ENCODE measurements at places on chromosomes 6 and 20.
A peak's percentile ranks its signal among the peaks of the same experiment; 100 is the strongest.

- DNase-seq, result no peak
Observed at GRCh38 chr6:36728289-36729160, 30.9 kb downstream of the RAB44 start.

DNA sequence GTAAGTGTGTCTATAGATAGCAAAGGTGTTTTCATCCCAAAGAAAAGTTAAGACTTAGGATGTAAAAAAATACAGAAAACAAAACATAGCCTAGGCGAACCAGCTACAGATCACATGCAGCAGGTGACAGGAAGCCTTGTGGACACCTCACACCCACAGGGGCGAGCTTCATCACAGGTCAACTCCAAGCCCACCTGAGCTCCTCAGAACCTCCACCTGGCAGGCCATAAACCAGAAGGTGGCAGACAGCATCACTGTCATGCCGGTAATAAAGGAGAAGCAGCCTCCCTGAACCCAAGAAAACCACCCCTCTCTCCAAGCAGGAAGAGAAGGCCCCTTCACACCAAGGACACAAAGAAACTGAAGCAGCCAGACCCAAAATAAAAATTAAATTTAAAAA lies 1.0 kb downstream of the RALGAPA2 start:
- DNase-seq, result no peak

DNA sequence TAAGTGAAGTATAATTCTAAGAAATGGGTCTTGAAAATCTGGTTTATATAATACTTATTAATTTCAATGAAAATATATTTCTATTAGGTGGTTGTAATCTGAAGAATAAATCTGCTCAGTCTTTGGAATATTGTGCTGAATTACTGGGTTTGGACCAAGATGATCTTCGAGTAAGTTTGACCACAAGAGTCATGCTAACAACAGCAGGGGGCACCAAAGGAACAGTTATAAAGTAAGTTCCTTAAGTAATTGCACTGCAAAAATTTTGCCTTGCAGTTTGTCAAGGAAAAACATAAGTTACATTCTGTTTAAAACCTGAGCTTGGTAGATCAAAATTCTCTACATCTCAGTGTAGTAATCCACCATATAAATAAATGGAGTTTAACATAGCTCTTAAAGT lies 106.0 kb downstream of the MYO6 start:
- DNase-seq, result peak; percentile 24

DNA sequence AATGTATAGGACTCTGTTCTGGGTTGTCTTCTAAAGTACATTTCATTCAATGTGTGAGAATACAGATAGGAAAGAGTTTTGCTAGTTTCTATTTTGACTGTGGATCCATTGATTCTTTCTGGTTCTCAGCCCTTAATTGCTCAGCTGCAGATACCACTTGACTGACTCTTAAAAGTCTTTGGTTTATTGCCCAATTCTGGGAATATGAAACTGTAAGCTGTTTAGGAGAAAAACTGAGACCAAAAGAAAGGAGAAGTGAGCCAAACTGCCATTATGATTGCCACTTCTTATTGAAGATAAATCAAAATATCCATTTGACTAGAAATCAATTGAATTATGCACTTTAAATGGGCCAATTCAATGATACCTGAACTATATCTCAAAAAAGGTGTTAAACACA lies 211.4 kb downstream of the ESR1 start:
- no peak for DNase-seq

DNA sequence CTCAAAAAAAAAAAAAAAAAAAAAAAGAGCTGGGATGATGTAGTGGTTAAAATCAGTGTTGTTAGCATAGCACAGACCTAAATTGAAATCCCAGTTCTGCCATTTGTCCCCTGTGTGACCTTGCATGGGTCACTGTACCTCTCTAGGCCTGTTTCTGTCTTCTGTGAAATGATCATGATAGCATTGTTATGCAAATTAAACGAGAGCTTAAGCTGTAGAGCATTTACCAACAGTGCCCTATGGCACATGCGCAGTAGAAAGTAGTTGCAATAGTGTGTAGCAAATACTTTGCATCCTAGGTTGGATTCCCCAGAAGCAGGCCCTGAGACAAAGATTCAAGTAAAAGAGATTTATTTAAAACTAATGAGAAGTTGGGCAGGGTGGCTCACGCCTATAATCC lies 7.3 kb downstream of the PSORS1C2 start:
- DNase-seq, result no peak

- DNase-seq, result no peak
Observed at GRCh38 chr20:53935344-53936084, 134.9 kb downstream of the BCAS1 start.

GRCh38 chr6:170462366-170463020 lies 90.6 kb downstream of the PSMB1 start:
- DNase-seq, result no peak

DNA sequence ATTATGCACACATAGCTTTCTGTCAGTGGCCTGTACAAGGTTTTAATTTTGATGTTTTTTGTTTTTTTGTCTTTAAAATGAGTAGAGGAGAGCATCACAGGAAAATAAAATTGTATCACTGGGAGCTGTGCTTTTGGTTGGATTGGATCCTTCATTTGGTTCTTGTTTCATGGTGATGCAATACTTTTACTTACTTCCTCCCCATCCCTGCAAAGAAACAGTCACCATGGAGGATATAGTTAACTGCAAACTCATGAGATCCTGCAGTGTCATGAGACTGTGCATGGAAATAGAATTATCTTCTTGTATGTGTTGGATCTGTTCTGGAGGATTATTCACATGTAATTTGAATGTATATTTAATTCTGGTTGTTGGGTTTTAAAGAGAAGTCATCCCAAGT lies 122.3 kb downstream of the JARID2 start:
- no peak for DNase-seq

- no peak for DNase-seq
Observed at GRCh38 chr6:15535495-15536197, 127.2 kb downstream of the DTNBP1 start.

DNA sequence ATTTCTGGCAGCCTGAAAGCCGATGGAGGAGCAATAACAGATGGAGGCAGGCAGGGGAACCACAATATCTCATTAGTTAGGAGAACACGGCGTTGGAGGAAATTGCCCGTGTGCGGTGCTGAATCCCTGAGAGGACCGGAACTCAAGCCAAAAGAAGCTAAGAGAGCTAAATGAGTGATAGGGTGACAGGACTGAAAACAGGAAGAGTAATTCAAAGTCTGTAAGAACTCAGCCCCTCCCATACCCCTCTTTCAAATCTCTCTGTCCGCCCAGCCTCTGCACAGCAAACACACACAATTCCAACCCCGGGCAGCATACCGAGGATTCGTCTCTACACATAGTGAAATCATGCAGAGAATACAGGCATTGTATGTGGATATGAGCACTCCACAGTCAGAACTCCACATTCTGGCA lies 2.6 kb upstream of the IPCEF1 start:
- no peak for DNase-seq

- DNase-seq, result no peak
Observed at GRCh38 chr6:7273709-7274108, 39.3 kb downstream of the SSR1 start.

DNA sequence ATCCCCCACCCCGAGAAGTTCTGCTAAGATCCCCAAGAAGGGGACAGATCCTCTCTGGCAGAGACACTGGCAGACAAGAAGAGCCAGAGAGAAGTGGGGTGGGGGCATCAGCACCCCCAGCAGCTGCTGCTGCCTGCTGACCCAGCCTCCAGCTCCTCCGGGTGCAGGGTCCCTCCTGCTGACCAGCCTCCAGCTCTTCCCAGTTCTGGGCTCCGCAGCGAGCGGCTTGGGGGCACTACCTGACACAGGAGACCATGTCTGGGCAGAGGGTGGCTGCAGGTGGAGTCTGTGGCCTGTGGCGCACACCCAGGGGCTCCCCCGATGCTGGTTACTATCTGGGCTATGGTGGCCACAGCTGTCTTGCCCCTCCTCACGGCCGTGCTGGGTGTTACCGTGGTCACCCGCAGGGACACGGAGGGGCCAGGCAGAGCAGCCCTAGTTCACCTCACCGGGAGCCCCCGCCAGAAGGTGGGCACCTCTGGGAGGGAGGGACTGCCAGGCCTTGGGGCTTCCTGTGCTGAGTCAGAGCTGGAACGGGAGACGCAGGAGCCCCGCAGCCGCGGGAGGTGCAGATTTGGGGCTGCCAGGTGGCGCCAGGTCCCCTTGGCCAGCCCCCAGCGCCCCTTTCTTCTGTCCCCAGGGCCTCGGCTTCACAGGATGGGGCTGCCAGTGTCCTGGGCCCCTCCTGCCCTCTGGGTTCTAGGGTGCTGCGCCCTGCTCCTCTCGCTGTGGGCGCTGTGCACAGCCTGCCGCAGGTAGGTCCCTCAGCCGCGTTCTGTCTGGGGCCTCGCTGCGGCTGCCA lies 630 bp downstream of the LIME1 start:
- no peak for DNase-seq

- DNase-seq, result peak; percentile 62
Observed at GRCh38 chr20:4720041-4720976, 1.4 kb upstream of the PRND start.

GRCh38 chr6:162421004-162421403 lies 306.6 kb downstream of the PRKN start:
- no peak for DNase-seq

DNA sequence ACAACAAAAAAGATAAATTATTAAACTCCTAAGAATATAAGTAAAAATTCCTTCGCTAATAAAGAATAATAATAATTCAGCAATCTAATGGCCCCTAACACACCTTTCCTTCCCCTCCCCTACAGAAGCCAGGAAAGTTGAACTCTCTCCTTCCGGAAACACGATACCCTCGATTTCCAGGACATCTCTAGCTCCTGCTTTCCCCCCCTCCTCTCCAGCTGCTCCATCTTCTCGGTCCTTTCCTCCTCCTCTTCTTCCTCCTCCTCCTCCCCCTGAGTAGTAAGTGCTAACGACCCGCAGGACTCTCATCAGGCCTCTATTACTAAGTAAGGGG lies 603 bp downstream of the TASP1 start:
- no peak for DNase-seq

DNA sequence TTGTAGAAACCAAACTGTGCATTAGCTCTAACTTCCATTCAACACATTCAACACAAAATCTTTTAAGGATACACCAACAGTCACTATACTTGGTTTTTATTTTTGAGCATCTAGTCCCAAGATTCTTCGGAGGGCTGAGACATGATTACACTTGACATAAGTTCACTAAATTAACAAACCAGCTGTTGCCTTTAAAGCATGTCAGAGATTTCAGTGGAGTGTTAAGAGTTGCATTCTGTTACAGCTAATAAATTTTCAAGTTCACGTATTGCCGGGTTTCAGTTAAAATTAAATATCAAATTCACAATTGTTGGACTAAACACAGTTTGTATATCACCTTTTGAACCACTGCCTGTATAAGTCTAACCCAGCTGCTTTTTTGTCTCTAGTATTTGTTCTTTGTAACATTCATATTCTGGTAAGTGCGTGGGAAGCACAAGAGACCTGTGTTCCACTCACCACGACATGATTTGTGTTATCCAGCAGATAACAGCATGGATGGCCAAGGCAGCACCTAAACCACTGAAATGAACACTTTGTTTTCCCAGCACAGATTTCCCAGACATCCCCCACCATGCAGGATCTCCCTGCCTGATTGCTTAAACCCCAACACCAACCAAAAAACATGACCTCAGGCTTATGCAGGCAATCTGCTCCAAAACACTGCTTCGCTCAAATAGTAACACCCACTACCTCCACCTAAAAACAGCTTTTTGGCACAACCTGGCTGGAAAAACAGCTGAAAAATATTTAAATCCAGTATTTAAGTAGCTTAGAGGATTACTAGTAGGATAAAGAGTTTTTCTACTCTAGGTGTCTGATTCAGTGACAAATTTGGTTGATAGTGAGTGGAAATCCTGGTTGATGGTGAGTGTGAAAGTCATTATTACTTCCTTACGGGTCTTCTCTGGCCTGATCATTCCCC lies 286.5 kb upstream of the NT5E start:
- DNase-seq, result no peak

DNA sequence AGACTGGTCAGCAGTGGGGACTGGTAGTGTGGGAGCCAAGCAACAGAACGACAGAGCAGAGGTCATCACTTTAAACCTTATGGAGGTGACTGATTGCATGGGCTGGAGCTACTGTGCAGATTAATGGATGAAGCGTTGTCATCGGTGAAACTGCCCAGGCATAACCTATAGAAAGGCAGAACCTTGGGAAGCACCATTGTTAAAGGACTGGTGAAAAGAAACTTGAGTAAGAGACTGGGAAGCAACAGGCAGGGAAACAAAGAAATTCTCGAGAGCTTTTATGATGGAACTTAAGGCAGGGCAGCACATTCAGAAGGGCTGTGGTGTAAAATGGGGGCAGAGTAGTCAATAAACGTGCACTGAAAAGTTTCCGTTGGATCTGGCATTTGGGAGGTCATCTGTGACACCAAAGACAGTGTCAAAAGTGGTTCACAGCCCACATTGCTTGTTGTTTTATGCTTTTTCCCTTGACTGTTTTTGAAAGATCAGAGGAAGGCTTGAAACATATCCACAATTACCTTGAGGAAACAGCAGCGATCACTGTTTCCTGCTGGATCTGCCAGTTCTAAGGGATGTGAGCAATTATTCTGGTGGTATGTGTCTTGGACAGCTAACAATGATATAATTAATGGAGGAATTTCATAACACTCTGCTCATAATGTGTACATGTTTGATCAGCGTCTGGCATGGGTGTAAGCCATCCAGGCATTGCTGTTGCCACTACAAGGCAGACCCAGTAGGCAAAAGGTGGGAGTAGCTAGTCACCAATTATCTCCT lies 62.7 kb downstream of the LRRC1 start:
- DNase-seq, result no peak

DNA sequence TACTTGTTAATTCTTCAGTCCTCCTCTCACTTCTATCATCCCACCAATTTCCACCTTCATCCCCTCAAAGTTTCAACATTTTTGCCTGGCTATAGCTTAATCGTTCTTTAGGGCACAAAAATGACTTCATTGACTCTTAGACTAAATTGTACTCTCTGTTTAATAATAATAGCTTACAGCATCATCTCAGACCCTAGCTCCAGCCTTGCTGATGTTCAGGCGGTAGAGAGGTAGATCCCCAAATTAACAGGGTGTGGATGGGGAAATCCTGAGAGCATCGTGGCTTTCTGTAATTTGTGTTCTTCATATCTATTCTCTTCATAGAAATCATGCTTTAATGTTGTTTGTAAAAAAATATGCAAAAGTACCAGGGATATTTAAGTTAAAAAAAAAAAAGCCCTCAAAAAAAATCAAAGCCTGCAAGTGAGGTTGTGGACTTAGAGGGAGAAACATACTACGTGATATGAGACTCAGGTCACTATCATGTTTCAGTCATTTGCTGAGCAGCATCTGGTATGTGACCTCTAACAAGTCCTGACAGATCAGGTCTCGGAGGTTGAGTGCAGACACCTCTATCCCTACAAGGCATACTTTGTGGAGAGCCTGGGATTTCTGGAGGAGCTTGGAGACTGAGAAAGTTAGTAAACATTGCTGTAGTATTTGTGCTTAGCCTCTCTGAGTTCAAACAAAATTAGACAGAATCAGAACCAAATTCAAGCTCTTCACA lies 1063.3 kb upstream of the CITED2 start:
- DNase-seq, result no peak

Measured in NCI-H446 (cell line).